ENCODE measurements at places on chromosomes 12 and 14.

GRCh38 chr12:66808606-66809005 lies 129.7 kb upstream of the GRIP1 start:
- no peak for DNase-seq

- no peak for DNase-seq
These were observed 303.7 kb upstream of the USP15 start for GRCh38 chr12:61956545-61956944.

DNA sequence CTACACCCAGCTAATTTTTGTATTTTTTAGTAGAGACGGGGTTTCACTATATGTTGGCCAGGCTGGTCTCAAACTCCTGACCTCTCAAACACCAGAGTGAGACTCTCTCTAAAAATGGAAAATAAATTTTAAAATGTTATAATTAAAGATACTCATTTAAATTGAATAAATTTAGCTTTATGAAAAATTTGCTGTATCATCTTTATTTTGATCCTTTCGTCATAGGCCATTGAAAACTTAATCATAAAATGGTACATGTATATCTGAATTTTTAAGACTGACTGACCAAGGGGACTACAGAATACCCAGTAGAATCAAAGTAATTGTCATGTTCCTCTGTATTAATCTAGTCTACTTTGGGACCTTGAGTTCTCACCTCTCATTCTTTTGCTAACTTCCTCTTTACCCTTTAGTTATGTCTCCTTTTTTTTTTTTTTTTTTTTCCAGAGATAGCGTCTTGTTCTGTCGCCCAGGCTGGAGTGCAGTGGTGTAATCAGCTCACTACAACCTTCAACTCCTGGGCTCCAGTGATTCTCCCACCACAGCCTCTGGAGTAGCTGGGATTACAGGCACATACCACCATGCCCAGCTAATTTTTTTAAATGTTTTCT lies 9.5 kb downstream of the RAB5B start:
- DNase-seq = no peak

- DNase-seq = peak; percentile 96
These were observed 14.0 kb upstream of the HPD start for GRCh38 chr12:121872546-121873215.

- DNase-seq = no peak
These were observed 8.3 kb downstream of the KRT7 start for GRCh38 chr12:52241205-52241842.

DNA sequence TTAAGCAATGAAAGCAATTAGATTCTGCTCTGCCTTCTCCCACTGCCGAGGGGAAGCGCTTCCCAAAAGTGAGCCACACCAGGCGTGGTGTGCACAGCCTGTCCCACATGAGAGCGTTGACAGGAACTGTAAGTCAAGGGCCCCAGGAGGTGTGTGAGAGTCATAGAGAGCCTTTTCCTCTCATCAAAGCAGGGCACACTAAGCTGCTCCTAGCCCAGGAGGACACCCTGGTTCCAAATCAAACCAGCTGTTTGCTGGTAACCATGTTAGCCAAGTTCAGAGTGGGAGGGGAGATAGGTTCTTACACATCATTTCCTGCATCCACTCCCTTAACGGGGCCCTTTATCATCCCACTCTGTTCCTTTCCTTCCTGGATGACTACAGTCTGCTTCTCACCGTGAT lies 98.3 kb downstream of the SPTSSA start:
- DNase-seq = no peak

DNA sequence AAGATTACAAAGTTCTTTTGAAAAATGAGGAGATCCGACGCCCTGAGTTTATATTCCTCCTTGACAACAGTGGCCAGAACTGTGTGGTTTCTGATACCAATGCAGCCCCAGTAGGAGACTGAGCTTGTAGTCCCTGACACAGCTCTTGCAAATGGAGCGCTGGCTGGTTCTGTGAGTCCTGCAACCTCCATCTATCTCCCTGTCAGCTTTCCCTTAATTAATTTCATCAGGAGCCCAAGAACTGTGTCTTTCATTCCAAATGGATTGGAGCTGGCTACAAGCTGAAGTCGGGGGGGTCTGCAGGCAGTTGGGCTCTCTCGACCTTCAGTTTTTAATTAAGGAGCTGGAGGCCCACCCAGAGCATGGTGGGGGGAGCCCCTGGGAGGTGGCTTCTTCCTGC lies 160.6 kb downstream of the ADGRD1 start:
- no peak for DNase-seq

DNA sequence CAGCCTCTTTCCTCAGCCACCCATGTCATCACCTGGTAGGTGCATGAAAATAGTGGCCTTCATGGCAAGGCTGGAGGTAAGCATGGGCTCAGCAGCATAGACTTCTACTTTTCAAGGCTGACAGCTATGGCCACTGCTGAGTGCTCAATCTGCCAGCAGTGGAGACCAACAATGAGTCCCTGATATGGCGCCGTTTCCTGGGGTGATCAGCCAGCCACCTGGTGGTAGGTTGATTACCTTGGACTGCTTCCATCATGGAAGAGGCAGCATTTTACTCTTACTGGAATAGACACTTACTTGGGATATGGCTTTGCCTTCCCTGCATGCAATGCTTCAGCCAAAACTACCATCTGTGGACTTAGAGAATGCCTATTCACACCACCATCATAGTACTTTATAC lies 39.5 kb upstream of the USP44 start:
- no peak for DNase-seq

DNA sequence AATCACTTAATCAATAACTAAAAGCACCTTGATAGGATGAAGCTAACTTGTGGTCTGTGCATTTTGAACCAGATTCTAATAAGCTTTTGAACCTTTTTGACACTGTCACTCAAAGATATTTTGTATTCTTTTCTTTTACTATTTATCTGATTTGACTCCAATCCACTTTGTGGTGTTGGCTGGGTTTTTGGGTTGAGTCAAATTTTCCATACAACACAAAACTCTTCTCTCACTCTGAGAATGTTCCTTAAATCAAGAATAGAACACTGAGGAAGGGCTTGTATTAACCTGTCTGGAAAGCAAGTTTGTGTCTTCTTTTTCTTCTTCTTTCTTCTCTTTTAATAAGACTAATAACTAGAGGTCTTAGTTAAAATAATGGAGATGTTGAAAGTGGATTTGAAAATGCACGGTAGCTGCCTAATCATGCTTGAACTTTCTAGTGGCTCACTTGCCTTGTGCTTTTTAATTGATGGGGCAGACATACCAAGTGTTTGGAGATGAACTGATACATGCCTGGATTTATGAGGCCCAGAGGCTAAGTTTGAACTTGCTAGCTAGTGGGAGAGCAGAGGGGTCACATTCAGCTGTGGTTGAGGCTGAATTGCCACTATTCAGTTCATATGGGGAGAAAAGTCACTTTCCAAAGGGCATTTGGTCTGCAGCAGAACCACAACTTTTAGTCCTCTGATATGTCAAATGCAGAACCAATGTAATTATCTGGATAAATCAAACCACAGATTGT lies 93.5 kb upstream of the PTHLH start:
- DNase-seq = no peak

DNA sequence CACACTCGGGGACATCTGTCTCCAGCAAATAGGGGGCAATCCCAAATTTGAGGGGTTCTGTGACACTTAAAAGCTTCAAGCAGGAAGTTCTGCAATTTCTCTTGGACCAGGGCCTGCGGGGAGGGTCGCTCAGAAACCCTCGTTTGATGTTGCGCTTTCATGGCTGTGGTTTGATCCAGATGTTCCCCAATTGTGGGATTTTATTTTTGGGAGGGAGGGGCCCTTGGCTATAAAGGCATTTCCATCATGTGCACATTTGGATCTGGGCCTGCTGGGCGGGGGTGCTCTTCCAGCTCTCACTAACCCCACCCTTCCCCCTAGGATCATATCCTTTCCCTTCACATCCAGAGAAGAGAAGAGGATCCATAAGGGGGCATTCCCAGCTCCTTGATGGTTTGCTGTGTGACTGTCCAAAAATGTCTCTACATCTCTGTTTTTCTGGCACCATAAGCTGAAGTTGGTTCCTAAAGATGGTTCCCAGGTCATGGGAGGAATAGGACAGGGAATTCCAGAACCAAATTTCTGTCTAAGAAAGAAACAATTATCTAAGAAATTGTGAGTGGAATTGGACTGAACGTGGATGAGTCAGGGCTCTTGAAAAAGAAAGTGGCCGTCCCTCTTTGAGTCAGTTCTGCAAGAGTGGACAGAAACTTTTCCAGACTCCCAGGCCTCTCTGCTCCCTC lies 47.2 kb downstream of the SMUG1 start:
- DNase-seq = peak; percentile 10

DNA sequence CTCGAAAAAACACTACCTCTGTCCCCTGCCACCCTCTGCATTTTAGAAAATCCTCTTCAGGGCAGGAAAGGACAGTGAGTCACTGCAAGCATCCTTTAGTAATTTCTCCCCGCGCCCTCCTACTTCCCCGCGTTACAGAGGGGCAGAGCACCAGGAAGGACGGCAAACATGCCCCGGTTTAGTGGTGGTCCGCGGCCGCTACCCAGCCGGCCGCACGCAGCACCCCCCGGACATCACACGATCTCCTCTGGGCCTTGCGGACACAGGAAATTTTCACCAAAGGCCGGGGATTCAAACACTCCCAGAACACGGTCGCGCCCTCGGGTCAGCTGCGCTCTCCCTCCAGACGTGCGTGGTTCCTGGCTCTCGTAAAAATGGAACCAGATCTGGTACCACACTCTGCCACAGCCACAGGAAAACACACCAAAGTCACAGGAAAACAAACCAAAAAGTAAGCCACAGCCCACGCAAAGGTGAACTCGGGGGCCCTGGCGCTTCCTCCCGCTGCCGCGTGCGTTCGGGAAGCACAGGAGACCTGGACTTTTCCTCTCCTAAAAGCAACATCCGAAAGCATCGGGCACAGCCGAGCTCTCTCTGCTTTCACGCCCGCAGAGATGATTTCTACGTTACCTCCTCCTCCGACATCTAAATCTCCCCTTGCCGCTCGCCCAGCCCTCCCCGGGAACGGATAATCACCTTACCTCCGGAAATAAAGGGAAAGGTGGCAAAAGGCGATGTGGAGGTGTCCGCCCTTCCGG lies 839 bp downstream of the SLC38A1 start:
- DNase-seq = peak; percentile 10

GRCh38 chr12:29713729-29714128 lies 70.0 kb downstream of the TMTC1 start:
- no peak for DNase-seq

- no peak for DNase-seq
These were observed 39.3 kb upstream of the AMN start for GRCh38 chr14:102883089-102883541.

- DNase-seq = no peak
These were observed 12.7 kb downstream of the GALNT9 start for GRCh38 chr12:132316497-132317232.

DNA sequence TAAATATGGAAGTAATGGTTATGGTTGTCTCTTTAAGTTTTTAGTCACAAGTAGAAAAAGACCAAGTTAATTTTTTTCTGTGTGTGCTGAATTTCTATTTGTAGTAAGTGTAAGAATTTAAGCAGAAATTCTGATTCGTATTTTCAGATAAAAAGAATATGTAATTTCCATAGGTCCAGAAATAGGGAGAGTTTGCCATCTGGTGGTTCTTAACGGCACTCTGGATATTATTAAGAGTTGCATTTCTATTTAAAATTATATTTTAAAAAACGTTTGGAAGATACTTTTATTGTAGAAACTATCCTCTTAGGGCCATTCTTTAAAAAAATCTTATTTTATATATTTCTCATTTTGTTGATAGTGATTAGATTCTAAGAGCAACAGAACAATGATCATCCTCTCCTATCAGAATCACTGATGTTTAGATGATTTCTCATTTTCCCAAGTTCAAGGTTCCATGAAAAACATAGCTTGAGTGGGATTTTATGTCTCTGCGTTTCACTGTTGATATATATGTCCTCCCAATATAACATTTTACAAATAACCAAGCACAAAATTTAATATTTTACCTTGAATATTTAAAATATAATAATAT lies 88.3 kb downstream of the LRRK2 start:
- DNase-seq = peak; percentile 9

- no peak for DNase-seq
These were observed 1.8 kb downstream of the CD63 start for GRCh38 chr12:55726971-55727370.

GRCh38 chr12:12661086-12661856 lies 34.7 kb downstream of the GPR19 start:
- DNase-seq = peak; percentile 68

GRCh38 chr12:15580431-15580830 lies 208.8 kb downstream of the EPS8 start:
- DNase-seq = no peak

GRCh38 chr14:100019156-100019744 lies 46.0 kb upstream of the EVL start:
- no peak for DNase-seq

DNA sequence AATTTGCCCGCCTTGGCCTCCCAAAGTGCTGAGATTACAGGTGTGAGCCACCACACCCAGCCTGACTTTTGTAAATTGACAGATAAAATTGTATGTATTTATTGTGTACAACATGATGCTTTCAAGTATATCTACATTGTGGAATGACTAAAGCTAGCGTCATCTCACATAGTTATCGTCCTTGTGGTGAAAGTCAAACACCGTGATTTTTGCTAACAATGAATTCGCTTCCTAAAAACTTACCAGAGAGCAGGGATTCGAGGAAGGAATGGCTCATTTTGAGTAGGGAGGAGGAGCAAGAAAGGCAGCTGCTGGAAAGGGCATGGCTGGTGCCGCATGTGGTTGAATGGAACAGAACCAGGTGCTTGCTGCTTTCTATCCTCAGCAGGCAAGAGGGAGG lies 85.4 kb downstream of the LGMN start:
- DNase-seq = no peak

- no peak for DNase-seq
These were observed 3.9 kb downstream of the LHX5 start for GRCh38 chr12:113467502-113468364.

DNA sequence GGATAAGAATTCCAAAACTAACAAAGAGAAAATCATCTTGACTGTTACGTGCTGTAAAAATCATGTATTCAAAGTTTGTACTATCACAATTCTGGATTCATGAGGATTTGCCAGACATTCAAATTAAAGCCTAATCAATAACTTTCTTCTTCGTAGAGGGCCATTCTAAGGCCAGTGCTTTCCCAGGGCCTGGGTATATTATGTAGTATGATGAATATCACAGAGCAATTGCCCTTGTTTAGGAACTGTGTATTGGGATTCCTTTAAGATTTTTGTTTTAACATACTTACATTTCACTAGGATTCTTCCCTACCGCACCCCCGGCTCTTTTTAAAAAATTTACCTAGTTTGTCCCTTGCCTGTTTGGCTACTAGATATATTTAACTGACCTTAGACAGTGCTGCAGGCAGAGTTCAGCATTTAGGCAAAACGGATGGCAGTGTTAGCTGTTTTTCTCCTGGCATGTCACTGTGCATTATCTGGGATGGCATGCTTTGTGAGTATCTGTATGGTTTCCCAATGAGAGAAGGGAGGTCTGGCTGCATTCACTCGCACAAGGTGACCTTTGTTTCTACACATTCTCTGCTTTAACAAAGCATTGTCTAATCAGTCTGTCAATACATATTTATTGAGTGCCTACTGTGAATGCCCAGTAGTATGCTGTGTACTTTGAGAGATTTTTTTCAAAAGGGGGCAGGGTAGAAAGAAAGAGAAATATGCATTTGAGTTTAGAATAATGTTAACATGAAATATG lies 63.3 kb downstream of the ERC1 start:
- no peak for DNase-seq

GRCh38 chr12:7667125-7667524 lies 1.4 kb upstream of the APOBEC1 start:
- peak; percentile 16 for DNase-seq

GRCh38 chr12:70577283-70577634 lies 60.0 kb downstream of the PTPRB start:
- no peak for DNase-seq
